Right lung (tissue), 10 donors: ENCODE measurements at places on chromosomes 6 and 20.
A peak's percentile ranks its signal among the peaks of the same experiment; 100 is the strongest.

GRCh38 chr6:122610690-122611455 lies 668 bp downstream of the PKIB start:
- peak; percentile 15 for DNase-seq

DNA sequence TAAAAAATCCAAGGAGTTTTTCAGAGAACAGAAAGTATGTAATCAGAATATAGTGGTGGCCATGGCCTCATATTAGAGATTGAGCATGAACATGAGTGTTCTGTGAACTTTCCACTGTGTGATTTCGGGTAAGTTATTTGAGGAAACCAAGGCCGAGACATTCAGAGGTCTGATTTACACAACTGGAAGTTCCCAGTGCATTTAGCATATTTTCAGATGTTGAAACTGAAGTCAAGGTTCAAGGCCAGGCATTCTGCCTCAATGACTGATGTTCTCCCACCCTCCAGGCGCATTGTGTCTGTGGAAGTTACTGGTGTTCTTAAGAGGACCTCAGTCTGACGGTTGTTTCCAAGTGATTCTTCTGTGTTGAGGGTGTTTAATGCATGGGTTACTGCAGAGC lies 26.2 kb downstream of the RNF144B start:
- DNase-seq = no peak

GRCh38 chr6:116218172-116218633 lies 35.7 kb downstream of the TSPYL4 start:
- DNase-seq = no peak

DNA sequence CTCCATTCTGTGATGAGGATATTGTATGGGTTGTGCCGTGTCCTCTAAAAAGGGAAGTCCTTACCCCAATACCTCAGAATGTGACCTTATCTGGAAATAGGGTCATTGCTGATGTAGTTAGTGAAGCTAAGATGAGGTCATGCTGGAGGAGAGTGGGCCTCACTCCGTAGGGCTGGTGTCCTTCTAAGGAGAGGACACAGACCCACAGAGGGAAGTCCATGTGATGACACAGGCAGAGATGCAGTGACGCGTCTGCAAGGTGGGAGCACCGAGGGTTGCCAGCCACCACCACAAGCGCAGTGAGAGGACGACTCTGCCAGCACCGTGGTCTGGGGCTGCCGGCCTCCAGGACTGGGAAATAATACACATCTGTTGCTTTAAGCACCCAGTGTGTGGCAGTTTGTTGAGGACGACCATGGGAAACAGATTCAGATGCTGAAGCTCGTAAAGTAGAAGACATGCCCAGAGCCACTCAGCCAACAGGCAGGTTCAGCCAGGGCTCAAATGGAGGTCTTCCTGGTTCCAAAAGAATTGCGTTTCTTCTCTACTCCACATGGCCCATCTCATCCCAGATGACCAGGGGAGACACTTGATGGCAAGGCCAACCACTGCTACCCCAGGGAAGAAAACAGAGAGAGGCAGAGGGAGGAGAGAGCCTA lies 59.2 kb upstream of the DUSP22 start:
- no peak for DNase-seq

DNA sequence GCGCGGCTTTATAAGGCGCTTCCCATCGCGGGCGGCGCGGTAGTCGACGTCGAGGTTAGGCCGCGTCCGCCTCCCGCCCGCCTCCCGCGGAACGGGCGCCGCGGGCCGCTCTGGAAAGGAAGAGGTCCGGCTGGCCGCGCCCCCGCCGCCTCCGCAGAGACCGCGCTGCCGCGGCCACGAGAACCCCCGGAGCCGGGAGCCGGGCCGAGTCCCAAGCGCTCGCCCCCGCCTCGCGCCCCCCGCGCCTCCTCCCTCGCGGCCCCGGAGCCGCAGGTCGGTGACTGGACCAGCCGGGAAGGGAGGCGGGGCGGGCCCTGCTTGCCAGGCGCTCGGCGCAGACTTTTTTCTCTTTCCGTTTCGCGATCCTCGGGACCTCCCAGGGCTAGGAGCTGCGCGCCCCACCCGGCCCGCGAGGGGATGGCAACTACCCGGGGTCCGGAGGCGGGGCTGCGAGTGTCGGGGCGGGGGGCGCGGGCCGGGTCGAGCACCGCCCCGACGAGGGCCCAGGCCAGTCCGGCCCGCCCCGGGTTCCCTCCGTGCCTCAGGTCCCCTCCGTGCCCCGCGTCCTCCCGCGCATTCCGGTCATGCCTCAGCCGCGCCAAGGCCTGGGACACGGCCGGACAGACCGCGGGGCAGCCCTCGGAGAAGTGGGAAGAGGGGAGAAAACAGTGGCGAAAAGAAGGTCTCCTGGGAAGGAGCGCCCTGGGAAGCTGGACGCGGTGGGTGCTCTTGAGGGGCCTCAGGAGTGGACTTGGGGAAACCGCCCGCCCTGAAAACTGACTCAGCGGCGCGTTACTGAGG lies 417 bp upstream of the PXDC1 start:
- DNase-seq = peak; percentile 88

DNA sequence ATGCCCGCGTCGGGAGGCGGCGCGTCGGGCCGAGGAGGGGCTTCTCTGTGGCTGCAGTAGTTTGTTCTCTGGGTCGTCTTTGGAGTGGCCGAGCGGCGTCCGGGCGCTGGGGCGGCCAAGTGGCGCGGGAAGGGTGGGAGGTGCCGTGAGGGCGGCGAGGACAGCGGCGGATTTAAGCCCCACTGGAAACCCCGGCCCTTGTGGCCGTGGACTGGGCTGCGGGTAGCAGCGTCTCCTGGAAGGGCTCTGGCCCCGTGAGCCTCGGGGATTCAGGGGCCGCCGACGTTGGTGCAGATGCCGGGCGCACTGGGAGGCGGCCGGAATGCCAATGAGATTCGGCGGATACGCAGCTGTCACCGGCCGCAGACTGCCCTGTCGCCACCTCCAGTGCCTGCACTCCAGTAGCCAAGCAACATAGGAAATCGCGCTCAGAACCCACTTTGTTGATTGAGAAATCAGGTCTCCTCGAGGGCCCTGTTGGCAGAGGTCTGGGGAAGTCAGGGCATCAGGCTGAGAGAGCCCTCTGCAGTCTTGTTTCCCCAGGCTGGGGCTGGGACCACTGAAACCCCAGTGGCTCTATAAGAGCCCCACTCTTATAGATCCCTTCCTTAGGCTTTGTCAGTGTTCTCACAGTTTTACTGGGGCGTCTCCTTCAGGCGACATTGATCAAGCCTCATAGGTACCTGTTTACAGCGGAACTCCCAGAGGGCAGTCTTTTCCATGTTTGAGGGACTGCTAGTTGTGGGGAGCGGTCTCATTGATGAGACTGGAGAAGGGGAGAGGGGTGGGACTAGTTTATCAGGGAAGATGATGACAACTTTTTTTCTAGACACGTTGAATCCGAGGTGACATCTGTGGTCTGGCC lies 642 bp downstream of the GZF1 start:
- DNase-seq = no peak

DNA sequence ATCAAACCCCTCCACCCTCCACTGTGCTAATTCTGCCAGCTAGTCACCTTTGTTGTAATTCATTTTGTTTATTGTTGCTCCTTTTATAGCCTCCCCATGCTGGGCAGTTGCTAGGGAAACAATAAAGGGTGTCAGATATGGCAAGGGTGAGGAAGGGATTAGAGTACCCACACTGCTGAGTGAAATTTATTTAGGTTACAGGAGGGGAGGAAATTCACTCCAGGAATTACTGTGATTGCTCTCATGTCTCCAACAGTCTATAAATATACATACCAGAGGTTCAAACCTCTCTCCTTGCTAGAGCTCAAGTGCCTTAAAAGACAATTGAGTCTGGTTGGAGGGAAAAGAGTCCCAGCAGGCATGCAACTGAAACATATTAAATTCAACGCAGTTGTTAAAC lies 90.6 kb upstream of the ADGRF1 start:
- DNase-seq = no peak

DNA sequence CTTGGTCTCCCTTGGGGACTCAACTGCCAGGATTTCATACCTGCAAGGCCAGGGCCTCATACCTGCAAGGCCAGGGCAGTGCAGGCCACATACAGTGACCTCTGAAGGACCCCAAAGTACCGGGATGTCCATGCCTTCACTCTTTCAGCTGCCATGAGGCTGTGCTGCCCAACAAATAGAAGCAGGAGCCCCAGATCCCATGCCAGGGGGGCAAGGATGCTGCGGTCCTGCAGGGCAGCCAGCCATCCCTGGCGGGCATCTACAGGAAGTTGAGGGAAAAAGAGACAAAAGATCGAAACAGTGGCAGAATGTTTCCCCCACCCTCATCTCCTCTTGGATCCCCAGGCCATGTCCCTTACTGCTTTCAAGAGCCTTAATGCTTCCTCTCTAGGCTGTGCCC lies 799 bp downstream of the NRM start:
- no peak for DNase-seq

GRCh38 chr20:23143986-23144690 lies 58.0 kb upstream of the CD93 start:
- DNase-seq = no peak

DNA sequence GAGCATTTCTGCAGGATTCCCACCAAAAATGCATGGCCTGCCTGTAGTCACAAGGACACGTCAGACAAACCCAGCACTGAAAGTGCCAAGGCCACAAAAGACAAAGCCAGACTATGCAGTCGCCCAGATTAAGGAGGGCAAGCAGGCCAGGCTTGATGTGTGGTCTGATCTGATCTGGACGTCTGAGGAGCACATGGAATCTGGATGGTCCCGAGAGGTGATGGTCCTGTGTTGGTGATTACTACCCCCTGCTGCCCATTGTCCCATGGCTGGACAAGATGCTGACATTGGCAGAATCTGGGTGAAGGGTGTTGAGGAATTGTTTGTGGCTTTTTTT lies 17.1 kb downstream of the NPEPL1 start:
- DNase-seq = no peak

DNA sequence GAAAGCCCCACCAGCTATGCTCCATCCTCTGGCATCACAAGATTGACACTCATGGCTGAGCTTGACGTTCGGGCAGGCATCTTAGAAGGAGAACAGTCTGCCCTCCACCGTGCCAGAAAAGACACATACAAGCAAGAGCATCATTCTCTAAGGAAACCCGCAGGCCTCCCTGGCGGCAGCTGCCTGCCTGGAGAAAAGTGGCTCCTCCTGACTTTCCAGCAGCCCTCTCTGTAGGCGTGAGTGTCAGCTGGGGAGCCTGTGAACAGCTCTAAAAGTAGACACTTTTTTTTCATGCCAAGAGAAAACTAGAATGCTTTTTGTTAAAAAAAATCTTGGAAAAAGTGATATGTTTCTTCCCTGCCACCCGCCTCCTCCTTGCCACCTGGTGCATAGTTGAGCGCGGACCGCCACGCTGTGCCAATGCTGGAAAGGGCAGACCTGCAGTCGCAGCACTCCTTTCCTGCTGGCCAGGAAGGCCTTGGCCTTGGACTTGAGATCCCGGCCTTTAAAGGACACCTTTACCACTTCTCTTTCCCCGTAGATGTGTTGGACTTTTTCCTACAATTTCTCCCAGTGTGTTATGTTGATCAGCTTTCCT lies 29.7 kb upstream of the INSM1 start:
- no peak for DNase-seq

- no peak for DNase-seq
These were observed 82.1 kb downstream of the BFSP1 start for GRCh38 chr20:17449031-17449430.

GRCh38 chr6:109118337-109118736 lies 23.0 kb downstream of the CEP57L1 start:
- DNase-seq = no peak

- peak; percentile 63 for DNase-seq
These were observed 8.7 kb downstream of the LAMA4 start for GRCh38 chr6:112245511-112246203.

DNA sequence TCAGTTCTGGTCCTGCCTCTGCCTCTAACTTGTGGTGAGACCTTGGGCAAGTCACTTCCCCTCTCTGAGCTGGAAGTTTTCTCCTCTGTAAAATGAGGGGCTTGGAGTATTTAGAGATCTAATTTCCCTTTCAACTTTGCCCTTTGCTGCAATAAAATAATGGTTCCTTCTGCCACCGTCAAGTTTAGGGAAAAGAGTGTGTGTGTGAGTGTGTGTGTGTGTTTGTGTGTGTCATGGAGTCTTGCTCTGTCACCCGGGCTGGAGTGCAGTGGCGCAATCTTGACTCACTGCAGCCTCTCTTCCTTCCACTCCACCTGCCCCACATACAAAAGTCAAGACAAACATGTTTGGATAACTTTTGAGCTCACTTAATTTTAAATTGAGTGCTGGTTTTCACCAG lies 39.2 kb upstream of the PIM1 start:
- no peak for DNase-seq

GRCh38 chr6:87473419-87473903 lies 687 bp downstream of the SLC35A1 start:
- DNase-seq = peak; percentile 30

DNA sequence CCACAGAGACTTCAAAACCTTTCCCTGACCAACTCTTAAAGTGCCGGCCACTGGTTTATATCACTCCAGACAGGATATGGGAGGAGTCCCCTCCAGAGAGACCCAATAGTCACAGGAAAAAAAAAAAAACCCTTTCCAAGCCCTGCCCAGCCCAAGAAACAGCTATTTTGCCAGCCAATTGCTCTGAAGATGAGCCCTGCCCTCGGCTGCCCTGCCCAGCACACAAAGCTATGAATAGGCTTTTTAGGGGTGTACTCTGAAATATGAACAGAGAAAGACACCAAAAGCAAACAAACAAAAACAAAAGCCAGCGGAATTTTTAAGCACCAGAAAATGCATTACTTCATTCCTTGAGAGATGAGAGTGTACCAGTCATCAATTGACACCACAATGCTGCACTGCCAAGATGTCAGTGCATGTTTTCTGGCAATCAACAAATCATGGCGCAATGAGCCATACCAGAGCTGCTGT lies 275.1 kb downstream of the C6orf118 start:
- no peak for DNase-seq

GRCh38 chr20:33301192-33301930 lies 18.3 kb downstream of the BPIFB1 start:
- DNase-seq = no peak

DNA sequence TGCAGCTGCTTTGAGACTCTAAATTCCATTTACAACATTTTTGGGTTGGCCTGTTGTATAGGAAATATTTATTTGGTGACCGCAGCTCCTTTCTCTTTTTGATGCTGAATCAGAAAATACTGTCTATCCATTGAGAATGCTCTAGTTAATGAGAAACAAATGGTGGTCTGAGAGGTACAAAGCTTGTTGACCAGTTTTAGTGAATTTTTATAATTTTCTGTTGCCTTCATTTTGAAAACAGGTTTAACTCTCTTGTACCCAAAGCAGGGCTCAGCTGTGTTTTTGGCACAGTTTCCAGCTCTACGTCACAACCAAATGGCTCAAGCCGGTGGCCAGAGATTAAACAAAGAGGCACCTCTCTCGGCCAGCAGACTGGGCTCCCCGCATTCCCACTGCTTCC lies 113.2 kb downstream of the FNDC1 start:
- no peak for DNase-seq

DNA sequence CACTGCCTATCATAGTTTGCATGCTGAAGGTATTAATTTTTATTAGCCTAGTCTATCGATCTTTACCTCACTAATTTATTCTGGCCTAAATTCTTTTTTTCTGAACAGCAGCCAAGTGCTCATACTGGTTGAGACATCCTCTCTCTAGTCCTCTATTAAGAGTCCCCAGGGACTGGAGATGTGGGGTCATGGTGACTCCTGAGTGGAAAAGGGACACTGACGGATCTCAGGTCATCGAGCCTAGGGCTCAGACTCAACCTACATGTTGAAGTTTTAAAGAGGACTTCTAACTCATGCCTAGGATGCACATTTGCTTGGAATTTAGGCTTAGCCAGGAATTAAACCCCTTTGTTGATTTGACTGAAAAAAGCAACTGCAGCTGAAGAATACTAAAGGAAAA lies 378.1 kb downstream of the BTBD9 start:
- DNase-seq = no peak
